CD4-positive, alpha-beta T cell treated with Interleukin-6 for 4 hours (primary cell): ENCODE measurements at places on chromosomes 6 and 20.

DNA sequence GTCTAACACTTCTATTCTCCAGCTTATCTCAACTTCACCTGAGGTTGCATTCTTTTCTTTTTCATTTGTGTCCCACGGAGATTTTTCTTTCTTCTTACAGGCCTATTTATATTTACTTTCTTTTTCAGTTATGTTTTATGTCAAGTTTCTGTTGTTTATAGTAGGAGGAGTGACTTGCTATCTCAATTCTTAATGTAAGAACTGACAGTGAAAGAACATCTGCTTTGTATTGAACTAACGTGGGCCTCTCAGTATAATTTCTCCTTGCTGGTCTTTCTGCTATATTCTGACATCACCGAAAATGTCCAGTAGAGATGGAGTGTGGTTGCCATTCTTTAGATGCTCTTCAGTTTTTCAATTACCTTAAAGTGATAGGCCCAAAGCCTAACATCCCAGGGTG lies 521.7 kb downstream of the EPM2A start:
- no peak for DNase-seq

- DNase-seq = no peak
These were observed 444.4 kb downstream of the UTRN start for GRCh38 chr6:144729502-144729901.

DNA sequence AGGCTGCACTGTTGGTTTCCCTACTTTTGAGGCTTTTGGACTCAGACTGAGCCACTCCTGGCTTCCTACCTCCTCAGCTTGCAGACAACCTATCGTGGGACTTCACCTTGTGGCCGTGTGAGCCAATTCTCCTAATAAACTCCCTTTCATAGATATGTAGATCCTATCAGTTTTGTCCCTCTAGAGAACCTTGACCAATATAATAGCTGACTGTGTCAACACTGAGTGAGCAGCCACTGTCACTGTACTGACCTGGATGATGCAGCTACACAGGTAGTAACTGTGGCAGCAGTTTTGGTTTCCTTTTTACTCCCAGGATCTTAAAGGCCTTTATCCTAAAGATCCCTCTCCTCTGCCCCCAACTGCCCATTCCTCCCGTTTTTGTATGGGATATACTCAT lies 70.2 kb downstream of the SLC22A3 start:
- DNase-seq = no peak

DNA sequence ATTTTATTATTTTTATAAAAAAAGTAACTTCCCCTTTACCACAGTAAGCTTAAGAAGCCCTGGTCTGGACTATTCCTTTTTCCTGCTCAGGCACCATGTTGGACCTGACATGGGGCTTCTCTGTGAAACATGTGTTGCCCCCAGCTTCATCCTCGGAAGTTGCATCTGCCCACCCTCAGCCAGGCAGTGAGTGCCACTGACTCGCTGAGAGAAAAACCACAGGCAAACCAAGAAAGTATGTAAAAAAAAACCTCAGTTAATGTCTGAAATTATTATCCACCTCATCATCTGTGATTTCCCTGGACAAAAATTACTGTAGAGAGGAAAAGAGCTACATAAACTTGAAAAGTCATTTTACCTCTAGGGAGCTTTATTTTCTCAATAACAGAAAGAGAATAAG lies 109.9 kb upstream of the MCHR2 start:
- no peak for DNase-seq

GRCh38 chr6:35601331-35602132 lies 87.2 kb downstream of the FKBP5 start:
- DNase-seq = peak; percentile 77

DNA sequence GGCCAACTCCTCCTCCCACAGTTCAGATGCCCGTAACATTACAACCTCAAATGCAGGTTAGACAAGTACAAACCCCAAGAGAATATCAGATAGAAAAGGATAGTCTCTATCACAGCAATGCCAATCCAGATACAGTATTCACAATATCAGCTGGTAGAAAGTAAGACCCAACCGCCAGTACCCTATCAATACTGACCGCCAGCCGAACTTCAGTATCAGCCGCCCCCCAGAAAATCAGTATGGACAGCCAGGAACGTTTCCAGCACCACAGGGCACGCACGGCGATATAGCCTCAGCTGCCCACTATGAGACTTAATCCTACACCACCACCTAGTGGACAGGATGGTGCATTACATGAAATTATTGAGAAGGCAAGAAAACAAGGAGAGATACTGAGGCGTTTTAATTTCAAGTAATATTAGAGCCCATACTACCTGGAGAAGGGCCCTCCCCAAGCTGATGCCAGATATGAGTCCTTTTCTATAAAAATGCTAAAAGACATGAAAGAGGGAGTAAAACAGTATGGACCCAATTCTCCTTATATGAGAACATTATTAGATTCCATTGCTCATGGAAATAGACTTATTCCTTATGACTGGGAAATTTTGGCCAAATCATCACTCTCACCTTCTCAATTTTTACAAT lies 17.6 kb upstream of the EIF2S2 start:
- peak; percentile 64 for DNase-seq

- no peak for DNase-seq
These were observed 36.0 kb downstream of the PIM1 start for GRCh38 chr6:37205997-37206340.

DNA sequence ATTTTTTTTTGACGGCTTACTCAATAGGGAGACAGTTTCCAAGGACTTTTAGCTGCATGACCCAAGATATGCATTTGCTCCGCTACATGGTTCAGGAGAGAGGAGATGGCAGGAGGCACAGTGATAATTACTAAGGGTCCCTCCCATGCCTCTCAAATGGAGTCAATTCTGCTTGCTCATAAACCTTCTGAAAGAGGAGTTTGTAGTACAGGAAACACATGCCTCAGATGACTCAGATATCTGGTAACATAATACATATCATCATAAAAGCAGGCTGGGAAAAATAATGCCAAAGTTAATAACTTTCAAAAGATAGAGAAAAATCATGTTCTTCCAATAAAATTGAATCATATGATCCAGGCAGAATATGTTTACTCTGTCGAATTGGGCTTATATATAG lies 97.6 kb upstream of the DEFB112 start:
- no peak for DNase-seq

DNA sequence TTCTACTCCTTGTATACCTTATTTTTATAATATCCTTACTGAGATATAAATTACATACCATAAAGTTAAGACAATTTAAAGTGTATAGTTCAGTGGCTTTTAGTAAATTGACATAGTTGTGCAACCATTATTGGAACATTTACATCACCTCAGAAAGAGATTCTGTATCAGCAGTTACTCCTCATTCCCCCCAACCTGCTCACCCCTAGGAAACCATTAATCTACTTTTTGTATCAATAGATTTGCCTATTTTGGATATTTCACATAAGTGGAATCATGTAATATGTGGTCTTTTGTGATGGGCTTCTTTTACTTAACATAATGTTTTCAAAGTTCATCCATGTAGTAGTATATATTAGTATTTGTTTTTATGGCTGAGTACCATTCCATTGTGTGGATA lies 51.3 kb downstream of the CDC5L start:
- no peak for DNase-seq
